ENCODE measurements at places on chromosomes 2 and 18.

DNA sequence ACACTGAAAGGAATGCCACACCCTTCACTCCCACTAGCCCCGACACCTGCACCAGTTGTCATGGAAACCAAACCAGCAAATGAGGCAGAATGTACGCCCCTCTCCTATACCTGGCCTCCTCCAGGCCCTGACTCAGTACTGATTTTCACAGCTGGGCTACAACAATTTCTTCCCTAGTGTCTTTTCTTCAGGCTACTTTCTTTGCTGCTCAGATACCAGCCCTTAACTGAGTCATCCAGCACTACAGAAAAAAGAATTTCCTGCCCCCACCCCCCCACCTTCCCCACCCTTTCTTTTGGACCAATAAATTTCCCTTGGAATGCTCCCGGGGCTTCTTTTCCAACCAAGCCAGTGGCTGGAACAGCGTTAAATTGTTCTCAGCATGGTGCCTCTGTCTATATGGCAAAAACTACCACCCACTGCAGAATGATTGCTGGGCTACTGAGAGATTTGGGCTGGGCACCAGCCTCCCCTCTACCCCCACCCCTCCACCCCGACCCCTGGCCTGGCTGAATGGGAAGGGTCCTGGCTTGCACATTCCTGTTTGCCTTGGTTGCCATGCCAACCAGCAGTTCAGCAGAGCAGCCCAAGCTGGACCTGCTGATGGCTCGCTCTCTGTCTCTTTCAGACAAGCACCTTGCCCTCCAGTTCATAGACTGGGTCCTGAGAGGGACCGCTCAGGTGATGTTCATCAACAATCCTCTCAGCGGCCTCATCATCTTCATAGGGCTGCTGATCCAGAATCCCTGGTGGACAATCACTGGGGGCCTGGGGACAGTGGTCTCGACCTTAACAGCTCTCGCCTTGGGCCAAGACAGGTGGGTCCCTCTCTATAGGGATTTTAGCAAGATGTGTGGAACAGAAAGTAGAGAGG, 11.3 kb downstream of the SLC14A2 start:
- DNase-seq: no peak

- peak; percentile 68 for DNase-seq
Measured at GRCh38 chr2:73503992-73504570, 118.4 kb downstream of the ALMS1 start.

- no peak for DNase-seq
Measured at GRCh38 chr2:12500899-12501298, 215.8 kb upstream of the TRIB2 start.

GRCh38 chr2:43676322-43677050, at the start of gene C1GALT1C1L:
TSS of gene C1GALT1C1L (minus strand) at chr2:43676429. CDS start at chr2:43676322, 107 bp downstream.
- peak; percentile 59 for DNase-seq

- DNase-seq: no peak
Measured at GRCh38 chr2:156465573-156465972, 29.4 kb downstream of the GPD2 start.

GRCh38 chr2:154713675-154714074, 15.2 kb downstream of the KCNJ3 start:
- DNase-seq: no peak

DNA sequence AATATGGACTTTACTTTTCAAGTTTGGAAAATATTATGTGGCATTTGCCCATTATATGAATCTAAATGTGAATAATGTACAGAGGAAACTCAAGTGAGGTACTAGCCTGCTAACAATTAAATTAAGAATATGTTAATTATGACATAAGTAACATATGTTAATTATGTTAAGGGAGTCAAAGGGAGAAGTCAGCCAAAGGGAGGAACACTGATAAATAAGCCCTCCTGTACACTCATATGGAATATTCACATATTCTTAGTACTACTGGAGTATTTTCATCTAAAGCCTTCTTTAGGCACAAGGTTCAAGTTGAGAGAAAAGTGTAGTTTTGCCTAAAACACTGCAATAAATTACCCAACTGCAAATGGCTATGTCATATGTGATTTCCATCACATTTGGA, 30.1 kb downstream of the ITGB6 start:
- DNase-seq: no peak

DNA sequence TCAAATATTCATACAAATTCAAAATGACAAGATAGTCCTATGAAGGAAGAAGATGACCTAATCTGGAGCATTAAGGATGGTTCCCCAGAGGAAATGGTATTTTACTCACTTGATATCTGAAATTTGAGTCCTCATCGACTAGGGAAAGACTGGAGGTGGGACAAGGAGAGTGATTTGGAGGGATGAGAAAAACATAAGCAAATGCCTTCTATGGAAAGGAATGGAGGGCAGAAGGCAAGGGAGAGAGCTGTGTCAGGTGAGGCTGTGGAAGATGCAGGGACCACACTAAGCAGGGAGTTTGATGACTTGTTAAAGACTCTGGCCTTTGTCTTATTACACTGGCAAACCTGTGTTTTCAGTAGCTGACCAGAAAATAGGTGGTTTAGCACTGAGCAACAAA, 38.4 kb downstream of the CALCRL start:
- no peak for DNase-seq

DNA sequence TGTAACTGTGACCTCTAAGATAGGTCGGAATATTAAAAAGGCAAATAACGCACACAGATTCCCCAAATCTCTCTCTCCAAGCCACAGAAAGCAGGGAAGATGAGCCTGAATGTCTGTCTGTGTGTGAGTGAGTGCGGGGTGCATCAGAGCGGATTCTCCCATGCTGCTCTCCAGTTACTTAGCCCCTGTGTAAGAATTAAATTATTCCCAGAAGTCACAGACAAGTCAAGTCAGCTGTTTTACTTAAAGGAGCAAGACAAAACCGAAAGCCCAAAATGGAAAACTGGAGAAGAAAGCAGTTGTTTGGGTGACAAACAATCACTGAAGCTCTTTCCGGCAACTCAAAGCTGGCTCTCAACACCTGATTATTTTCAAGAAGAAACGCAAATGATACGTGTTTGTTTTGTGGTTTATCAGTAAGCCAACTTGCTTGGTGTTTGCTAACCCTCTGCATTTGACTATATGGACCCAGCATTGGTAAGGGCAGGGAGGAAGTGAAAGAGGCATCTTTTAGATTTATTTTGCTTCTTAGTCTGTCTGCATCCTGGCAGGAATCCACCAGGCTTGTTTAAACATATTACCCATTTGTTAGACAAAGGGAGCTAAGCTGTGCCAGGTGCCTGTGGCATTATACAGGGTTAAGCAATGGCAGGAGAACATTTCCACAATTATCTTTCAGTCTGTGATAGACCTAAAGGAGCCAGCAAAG, 121.5 kb upstream of the CREB1 start:
- DNase-seq: no peak

DNA sequence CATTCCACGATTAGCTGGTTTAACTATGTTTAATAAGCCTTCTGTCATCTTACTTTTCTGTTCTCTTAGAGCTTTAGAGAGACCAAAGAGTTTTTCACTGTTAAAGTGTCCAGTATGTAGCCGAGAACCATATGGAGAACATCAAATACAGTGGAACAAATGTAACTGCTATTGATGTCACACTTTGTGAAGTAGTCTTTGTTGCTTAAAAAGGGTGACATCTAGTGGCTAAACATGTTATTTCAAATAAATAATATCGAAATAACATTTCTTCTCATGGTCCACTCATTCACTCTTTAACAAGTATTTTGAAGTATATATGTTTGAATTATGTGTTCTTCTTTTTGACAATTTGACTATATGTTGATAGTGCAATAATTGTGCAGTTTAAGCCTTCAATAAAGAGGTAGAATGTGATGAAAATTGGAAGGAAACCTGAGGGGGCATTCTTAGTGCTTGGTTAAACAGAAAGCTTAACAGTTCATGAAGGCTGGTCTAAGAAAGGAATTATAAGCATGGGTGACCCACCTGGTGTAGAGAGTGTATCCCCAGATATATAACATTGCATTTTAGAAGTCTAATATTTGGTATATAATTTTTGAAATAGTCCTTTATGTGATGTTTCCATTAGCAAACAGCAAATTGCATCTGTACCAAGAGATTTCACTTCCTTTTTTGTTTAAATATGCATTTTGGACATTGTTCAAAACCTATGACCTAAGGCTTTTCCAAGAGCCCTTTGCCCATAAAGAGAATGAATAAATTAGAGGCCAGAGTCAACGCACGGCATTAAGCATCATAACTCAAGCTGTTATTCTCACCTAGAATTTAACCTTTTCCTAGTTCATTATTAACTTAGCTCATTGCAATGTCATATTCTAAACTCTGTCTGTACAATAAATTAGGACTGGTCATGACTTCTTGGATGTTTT, 112.1 kb downstream of the KYNU start:
- DNase-seq: peak; percentile 72

DNA sequence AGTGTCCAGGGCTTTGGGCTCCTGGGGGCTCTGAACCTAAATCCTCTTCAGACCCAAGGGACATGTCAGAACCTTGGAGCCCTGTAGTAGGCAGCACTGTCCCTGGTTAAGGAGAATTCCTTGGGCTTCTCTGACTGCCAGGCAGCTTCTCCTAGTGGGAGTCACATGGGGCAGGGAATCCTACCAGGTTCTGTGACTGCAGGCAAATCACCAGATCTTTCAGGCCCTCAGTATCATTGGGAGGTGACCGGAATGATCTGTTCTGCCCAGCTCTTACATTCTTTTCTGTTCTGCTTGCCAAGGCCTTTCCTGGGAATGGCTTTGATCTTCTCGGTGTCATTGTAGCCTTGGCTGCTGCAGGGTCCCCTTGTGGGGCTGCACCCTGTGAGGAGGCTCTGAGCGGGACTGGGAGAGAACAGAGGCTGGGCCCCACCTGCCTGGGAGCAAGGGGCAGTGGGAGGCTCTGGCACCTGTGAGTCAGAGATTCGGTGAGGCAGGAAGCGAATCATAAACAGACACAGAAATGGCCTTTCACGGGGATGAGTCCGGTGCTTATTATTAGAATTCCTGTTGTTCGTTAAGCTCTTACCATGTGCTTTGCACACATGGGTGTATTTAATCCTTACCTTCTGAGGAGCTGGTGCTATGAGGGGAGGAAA, 14.1 kb downstream of the CEP68 start:
- no peak for DNase-seq

DNA sequence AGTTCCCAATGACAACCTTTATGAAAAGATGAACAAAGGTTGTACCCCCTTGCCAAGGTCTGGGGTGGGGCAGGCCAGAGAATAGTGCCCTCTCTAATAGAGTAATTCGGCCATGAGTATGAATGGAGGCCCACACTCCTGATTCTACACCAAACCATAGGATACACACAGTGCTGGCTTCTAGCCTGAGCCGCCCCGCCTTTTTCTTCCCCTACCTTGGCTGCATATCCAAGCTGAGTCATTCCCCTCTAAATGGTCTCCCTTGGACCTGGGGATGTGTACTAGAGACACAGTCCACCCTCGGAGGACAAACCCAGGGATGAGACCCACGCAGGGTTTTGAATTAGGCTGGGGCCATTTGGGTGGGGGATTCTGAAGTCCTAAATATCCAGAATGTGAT, 107.2 kb upstream of the CAPN13 start:
- DNase-seq: no peak
